H1 (cell line): ENCODE measurements at places on chromosomes 7 and 10.

GRCh38 chr10:61608255-61609033, 54.3 kb upstream of the CABCOCO1 start:
- no peak for DNase-seq

GRCh38 chr7:42792841-42793240, 119.0 kb downstream of the C7orf25 start:
- no peak for DNase-seq

- DNase-seq, result peak; percentile 46
Measured at GRCh38 chr10:104274762-104275721, 6.1 kb downstream of the GSTO2 start.

- no peak for DNase-seq
Measured at GRCh38 chr10:53402594-53402993, 630.0 kb upstream of the MBL2 start.

DNA sequence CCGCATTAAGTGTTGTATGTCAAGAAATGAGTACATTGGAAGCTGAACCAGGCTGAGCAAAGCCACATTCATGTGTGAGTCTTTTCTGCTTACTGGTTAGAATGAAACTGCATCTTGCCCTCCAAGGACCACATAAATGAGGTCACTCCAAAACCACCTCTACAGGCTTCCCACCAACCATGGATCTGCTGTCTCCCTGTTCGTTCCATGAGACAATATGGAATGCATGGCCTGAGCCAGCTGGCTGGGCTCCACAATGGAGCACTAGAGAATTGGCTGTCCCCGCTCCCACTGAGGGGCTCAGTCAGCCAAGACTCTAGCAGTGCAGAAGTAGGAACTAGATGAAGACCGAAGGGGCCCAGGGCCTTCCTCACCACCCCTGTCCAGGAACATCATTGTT, 120.8 kb downstream of the TNS3 start:
- DNase-seq, result no peak

GRCh38 chr10:20648263-20648874, 248.7 kb downstream of the NEBL start:
- DNase-seq, result no peak
